A549 treated with Mapracorat at 1 μM for 4 hours (cell line): ENCODE measurements at places on chromosomes 6 and 20. TPM values are rescaled to one million over a fixed set of nuclear protein-coding genes. Genes with fewer than 3 reads are reported as not detected.

The ARHGAP40 gene
- total RNA-seq: not detected in 5 replicates

The DSP gene
- 33.2 to 49.8 TPM (median 44.1 TPM) in 5 replicates for total RNA-seq

The SEL1L2 gene
- not detected in 5 replicates for total RNA-seq

The PACRG gene
- total RNA-seq: 0.13 TPM in 1 of 5 replicates, not detected in the others

The WFDC10B gene
- total RNA-seq: not detected in 5 replicates

The PNPLA1 gene
- not detected in 5 replicates for total RNA-seq

The HLA-DQA2 gene
- total RNA-seq: not detected in 5 replicates

The IL17A gene
- total RNA-seq: not detected in 5 replicates

The LIN28B gene
- 1.2 to 1.4 TPM (median 1.3 TPM) in 5 replicates for total RNA-seq

The DNAH8 gene
- not detected in 5 replicates for total RNA-seq

The RIPPLY2 gene
- 0.13 to 0.99 TPM (median 0.31 TPM) in 4 of 5 replicates, not detected in the other for total RNA-seq

The PDYN gene
- 0.09 TPM in 1 of 5 replicates, not detected in the others for total RNA-seq

The RAB44 gene
- total RNA-seq: 0.03 to 0.06 TPM (median 0.04 TPM) in 4 of 5 replicates, not detected in the other

The ESR1 gene
- total RNA-seq: 0.02 TPM in 1 of 5 replicates, not detected in the others

The SALL4 gene
- total RNA-seq: 1.1 to 2.2 TPM (median 1.2 TPM) in 5 replicates

The KCNK5 gene
- 0.90 to 1.5 TPM (median 1.4 TPM) in 5 replicates for total RNA-seq

The ADTRP gene
- 0.19 to 1.1 TPM (median 0.24 TPM) in 5 replicates for total RNA-seq

The WFDC2 gene
- not detected in 5 replicates for total RNA-seq

The OOEP gene
- not detected in 5 replicates for total RNA-seq

The HRH3 gene
- total RNA-seq: not detected in 5 replicates

The IP6K3 gene
- total RNA-seq: 0.75 to 1.6 TPM (median 1.3 TPM) in 5 replicates

The SCRT2 gene
- 0.08 TPM in 1 of 5 replicates, not detected in the others for total RNA-seq

The NKAIN2 gene
- total RNA-seq: not detected in 5 replicates

The ARG1 gene
- not detected in 5 replicates for total RNA-seq

The SNAP91 gene
- total RNA-seq: 0.05 to 0.45 TPM (median 0.12 TPM) in 5 replicates

The DEFB113 gene
- not detected in 5 replicates for total RNA-seq

The RIPOR2 gene
- 0.35 to 0.66 TPM (median 0.48 TPM) in 5 replicates for total RNA-seq

The BACH2 gene
- 0.42 to 0.91 TPM (median 0.63 TPM) in 5 replicates for total RNA-seq

The SLC25A27 gene
- total RNA-seq: 0.23 to 0.83 TPM (median 0.53 TPM) in 5 replicates

The MYLK2 gene
- total RNA-seq: 0.27 to 0.76 TPM (median 0.48 TPM) in 5 replicates

The LINC00237 gene
- not detected in 5 replicates for total RNA-seq

The COL12A1 gene
- total RNA-seq: 4.6 to 6.7 TPM (median 5.5 TPM) in 5 replicates

The TSPO2 gene
- not detected in 5 replicates for total RNA-seq

The GTF3C6 gene
- total RNA-seq: 88.5 to 101 TPM (median 96.2 TPM) in 5 replicates

The ATP9A gene
- total RNA-seq: 12.6 to 18.1 TPM (median 16.1 TPM) in 5 replicates

The SLC26A8 gene
- 0.08 TPM in 1 of 5 replicates, not detected in the others for total RNA-seq

The RPS6KA2 gene
- 0.06 to 0.33 TPM (median 0.26 TPM) in 5 replicates for total RNA-seq

The MYB gene
- 0.57 to 1.2 TPM (median 0.77 TPM) in 5 replicates for total RNA-seq

The NR2E1 gene
- 0.07 TPM in 1 of 5 replicates, not detected in the others for total RNA-seq

The EDEM2 gene
- 49.7 to 55.3 TPM (median 54.3 TPM) in 5 replicates for total RNA-seq

The BPIFB1 gene
- 0.10 to 0.17 TPM in 2 of 5 replicates, not detected in the others for total RNA-seq

The PSORS1C1 gene
- total RNA-seq: 4.2 to 5.7 TPM (median 4.4 TPM) in 5 replicates

The ABT1 gene
- total RNA-seq: 12.0 to 14.5 TPM (median 14.0 TPM) in 5 replicates

The KIF6 gene
- total RNA-seq: 0.11 to 0.35 TPM (median 0.30 TPM) in 5 replicates

The PBOV1 gene
- total RNA-seq: not detected in 5 replicates

The NMBR gene
- not detected in 5 replicates for total RNA-seq

The TRIM10 gene
- total RNA-seq: not detected in 5 replicates

The KCNQ5 gene
- 1.2 to 1.7 TPM (median 1.5 TPM) in 5 replicates for total RNA-seq

The C20orf144 gene
- 0.07 to 0.13 TPM (median 0.08 TPM) in 4 of 5 replicates, not detected in the other for total RNA-seq

The TNFRSF6B gene
- 0.35 to 1.5 TPM (median 0.93 TPM) in 5 replicates for total RNA-seq

The HLA-G gene
- total RNA-seq: not detected in 5 replicates
